ENCODE measurements at places on chromosomes 2 and 18.

DNA sequence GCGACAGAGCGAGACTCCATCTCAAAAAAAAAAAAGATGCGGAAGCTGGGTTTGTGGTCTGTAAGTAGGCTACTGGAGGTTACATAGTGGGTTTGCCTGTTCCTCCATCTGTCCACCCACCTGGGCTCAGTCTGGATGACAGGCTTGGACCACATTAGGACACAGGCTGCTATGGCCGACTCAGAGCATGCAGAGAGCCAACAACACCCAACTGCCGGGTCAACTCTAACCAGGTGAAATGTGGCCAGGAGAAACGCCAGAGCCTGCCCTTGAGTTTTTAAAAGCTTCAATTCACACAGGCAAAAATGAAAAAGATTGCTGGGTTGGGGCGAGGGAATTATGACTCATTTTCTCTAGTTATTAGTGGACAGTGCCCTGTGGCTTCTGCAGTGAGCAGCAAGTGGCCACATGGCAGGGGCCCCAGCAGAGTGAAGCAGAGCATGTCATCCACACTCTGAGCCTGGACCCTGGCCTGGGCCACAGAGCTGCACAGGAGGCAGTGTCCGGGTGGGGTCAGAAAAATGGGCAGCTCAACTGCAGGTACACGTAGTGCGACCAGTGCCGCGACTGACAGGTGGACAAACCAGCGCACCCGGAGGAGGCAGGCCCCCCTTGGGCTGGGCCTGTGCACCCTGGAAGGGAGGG is 67.4 kb downstream of the BIN1 start:
- DNase-seq = no peak

- DNase-seq = no peak
Measured at GRCh38 chr2:152606081-152606480, 111.2 kb downstream of the PRPF40A start.

DNA sequence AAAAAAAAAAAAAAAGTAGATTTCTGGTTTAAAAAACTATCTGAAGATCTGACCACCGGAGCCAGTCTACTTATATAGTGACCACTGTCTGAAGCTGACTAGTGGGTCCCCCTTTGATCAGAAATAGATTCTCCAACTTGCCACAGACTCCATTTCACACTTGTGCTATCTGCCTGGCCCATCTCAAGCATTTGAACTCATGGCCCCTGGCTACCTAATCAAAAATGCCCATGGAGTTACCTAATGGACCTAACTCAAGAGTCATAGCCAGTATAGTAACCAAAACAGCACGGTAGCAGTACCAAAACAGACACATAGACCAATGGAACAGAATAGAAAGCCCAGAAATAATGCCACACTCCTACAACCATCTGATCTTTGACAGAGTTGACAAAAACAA is 17.0 kb upstream of the ATL2 start:
- no peak for DNase-seq

DNA sequence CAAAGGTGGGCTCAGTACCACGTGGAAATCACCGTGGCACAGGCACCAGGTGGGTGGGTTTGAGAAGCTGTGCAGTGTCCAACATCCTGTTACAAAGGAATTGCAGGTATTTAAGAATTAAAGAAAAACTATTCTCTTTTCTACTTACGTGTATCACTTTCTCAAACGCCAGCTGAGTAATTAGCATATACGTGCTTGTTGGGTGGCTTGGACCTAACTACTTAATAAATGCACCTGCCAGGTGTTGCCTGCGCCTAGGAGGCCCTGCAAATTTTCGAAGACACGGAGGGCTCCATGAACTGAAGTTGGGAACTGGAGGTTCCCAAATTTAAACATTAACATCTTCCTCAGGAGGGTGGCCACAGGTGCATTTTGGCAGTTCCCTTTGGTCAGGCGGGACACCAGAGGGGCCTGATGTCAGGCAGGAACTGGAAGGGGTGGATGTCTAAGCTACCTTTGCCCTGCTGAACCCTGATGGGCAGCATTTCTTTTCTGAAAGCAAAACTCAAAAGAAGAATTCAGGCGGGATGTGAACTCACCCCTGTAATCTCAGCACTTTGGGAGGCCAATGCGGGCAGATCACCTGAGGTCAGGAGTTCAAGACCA is 84.8 kb downstream of the HS6ST1 start:
- no peak for DNase-seq

DNA sequence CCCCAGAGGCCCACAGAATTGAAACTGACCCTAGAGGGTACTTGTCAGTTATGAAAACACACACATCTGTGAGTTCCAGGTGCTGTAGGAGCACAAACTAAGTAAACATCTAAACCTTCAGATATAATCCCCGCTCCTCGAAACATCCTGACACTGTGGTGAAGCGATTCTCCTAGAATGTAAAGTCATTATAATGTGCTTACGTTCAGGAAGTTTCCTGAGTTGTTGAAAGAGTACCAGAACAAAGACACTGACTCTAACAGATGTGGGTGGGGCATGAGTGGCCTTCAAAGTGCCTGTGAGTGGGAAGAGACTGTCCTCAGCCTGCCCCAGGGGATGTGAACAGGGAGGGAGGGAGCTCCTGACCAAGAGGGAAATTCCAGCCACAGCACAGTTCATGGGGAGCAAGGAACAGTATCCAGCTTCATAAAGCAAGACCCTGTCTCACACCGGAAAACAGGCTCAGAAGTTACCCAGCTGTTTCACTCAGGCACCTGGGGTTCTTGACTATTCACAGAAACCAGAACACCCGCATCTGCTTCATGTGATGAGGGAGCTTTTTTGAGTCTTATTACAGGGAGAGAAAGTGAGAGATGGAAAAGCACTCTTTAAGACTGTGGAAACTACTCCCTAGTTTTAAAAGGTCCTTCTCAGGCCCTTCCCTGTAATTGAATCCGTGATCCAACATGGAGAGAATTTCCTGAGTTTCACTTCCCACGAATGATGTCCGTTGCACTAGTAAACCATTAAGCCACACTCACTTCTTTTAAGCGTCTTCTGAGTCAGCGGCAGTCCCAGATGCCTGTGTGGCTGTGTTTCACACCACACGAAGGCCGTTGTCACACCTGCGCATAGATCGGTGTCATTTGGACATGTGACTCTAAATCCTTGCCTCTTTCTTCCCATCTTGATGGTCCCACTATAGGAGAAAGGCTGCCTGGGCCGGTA is 88.6 kb upstream of the EML6 start:
- DNase-seq = no peak

- no peak for DNase-seq
Measured at GRCh38 chr2:17334300-17334699, 183.9 kb downstream of the RAD51AP2 start.

GRCh38 chr2:55431982-55432627 is 12.4 kb upstream of the CCDC88A start:
- DNase-seq = no peak

GRCh38 chr2:124328397-124328796 is 303.3 kb downstream of the CNTNAP5 start:
- no peak for DNase-seq

DNA sequence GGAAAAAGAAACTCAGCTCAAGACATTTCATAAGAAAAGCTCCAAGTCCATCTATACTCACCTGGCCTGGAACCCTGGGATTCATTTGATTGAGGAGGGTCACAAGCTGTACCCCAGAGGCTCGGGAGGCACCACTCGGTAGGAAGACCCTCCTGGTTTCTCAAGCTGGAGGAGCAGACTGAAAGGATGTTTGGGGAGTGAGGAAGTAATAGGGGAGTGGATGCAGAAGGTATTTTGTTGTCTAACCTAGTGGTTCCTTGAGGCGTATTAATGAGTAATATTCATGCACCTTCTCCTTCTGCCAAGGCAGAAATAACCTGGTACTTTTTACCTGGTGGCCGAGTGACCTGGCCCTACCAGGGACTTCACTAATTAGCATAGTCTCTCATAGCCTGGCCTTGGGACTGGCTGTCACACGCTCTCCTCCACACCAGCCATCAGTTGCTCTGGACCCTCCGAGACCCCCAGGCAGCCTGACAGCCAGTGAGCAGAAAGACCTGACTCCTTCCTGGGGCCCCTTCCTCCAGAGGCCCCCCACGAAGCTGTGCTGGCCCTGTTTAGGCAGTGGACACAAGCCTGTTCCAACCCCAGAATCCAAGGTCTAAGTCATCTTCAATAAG is 161.4 kb downstream of the BCL2 start:
- no peak for DNase-seq

GRCh38 chr2:41698678-41699422 is 349.0 kb upstream of the PKDCC start:
- no peak for DNase-seq

DNA sequence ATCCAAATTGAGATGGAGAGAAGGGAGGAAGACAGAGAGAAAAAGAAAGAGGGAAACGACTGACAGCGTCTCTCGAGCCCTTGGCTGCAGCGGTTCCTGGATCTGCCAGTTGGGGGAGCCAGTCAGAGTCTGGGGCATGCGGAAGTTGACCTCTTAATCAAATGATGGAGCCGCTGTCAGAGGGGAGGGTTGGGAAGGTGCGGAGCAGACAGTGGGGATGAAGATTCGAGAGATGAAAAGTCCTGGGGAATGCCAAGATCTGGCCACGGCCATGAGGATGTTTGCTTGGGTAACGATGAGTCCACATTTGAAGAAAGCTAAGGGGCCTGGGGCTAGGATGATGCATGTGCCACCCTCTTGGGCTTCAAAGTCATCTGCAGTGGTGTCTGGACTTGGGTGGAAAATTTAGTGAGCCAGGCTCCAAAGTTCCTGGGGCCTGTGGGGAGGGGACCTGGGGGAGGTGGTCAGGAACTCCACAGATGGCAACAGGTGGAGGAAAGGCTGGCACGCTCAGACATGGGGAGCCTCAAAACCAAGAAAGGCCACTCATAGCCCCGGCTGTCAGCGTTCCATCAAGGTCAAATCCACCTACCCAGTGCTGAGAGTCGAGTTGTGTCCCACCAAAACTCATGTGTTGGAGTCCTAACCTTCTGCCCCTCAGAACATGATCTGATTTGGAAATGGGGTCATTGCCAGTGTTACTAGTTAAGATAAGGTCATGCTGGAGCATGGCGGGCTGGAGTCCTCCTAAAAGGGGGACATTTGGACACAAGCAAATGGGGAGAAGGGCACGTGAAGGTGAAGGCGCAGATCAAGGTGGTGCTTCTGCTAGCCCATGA is 200.1 kb downstream of the NDUFA10 start:
- DNase-seq = no peak

- DNase-seq = no peak
Measured at GRCh38 chr2:204487447-204488229, 57.6 kb upstream of the PARD3B start.

- no peak for DNase-seq
Measured at GRCh38 chr18:54829856-54830255, 1.6 kb downstream of the RAB27B start.
